Activated T-cell treated with anti-CD3 and anti-CD28 coated beads for 1 hour (primary cell): ENCODE measurements at places on chromosomes 7 and 10.
A peak's percentile ranks its signal among the peaks of the same experiment; 100 is the strongest.

DNA sequence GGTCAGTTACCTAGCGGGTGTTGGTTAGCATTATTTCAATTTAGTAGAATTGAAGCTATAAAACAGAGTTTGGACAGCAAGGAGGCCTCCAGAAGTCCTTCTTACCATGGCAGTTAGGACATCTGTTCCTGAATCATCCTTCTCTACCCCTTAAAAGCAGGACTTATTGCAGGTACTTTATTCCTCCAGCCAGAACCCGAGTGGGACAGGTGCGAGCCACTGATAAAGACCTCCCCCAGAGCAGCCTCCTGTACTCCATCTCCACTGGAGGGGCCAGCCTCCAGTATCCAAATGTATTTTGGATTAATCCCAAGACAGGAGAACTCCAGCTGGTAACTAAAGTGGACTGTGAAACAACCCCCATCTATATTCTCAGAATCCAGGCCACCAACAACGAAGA, 54.6 kb downstream of the CDHR3 start:
- DNase-seq: no peak

- no peak for DNase-seq
Observed at GRCh38 chr10:11157292-11158076, 139.8 kb downstream of the CELF2 start.

- no peak for DNase-seq
Observed at GRCh38 chr7:10908600-10908999, 65.1 kb upstream of the PHF14 start.

- no peak for DNase-seq
Observed at GRCh38 chr10:100767422-100767775, 22.0 kb downstream of the PAX2 start.

- no peak for DNase-seq
Observed at GRCh38 chr10:76632767-76633051, 1004.9 kb downstream of the KCNMA1 start.

- DNase-seq: no peak
Observed at GRCh38 chr10:131829156-131829930, 71.5 kb upstream of the PPP2R2D start.

GRCh38 chr7:135620980-135621850, 41.1 kb upstream of the STMP1 start:
- DNase-seq: no peak

GRCh38 chr7:131107337-131108211, 220.1 kb upstream of the MKLN1 start:
- peak; percentile 50 for DNase-seq

- no peak for DNase-seq
Observed at GRCh38 chr10:24853661-24854060, 98.7 kb downstream of the PRTFDC1 start.

GRCh38 chr7:116258734-116259133, 48.4 kb downstream of the TES start:
- no peak for DNase-seq

GRCh38 chr10:5573319-5573950, 48.7 kb downstream of the CALML3 start:
- no peak for DNase-seq

DNA sequence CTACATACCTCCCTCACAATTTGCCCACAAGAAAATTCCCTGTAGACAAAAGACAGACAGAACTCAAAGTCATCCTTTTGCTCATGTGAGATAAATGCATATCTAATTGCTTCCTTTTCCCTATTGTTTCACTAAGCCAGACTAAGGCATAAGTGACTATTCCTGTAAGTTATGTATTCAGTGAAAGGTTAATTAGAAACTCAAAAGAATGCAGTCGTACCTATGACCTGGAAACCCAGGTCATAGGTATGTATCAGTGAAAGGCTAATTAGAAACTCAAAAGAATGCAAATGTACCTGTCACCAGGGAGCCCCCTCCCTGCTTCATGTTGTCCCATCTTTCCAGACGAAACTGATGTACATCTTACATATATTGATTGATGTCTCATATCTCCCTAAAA, 10.3 kb upstream of the GARS1 start:
- no peak for DNase-seq

- DNase-seq: no peak
Observed at GRCh38 chr7:128721376-128721775, 17.8 kb upstream of the CALU start.

DNA sequence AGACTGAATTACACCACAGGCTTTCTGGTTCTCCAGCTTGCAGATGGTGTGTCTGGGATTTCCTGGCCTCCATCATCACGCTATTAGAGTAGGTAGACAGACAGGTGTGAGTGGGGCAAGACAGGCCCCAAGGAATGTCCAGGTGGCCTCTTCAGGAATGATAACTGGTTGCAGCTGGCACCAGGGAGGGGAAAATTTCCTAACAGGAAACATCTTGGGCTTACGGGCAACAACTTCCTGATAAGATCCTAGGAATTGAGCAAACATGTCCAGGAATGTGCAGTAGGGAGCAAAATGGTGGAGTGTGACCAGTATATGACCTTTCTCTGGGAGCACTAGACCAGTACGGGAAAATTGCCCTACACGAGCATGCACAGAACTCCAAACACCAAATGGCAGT, 11.3 kb downstream of the XRCC2 start:
- no peak for DNase-seq

DNA sequence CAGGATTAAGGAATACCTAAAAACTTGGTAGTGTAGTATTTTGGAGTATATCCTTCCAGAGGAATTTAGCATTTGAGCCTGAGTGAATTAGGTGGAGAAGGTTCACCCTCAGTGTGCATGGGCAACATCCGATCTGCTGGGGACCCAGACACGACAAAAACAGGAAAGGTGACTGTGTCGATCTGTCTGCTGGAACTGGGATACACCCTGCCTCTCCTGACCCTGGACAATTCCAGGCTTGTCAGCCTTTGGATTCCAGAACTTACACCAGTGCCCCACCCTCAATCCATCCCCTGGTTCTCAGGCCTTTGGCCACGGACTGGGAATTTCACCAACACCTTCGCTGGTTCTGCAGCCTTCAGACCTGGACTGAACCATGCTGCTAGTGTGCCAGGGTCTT, 41.9 kb downstream of the PTPRE start:
- DNase-seq: no peak

GRCh38 chr7:20305726-20306125, 25.0 kb upstream of the ITGB8 start:
- no peak for DNase-seq
